ENCODE measurements at places on chromosomes 2 and 18.

GRCh38 chr18:22176420-22177326 lies 7.3 kb downstream of the GATA6 start:
- DNase-seq, result no peak

GRCh38 chr2:160408959-160409291 lies 84.7 kb downstream of the RBMS1 start:
- DNase-seq, result no peak

- no peak for DNase-seq
Observed at GRCh38 chr2:129237966-129238725, 741.3 kb upstream of the RAB6C start.

DNA sequence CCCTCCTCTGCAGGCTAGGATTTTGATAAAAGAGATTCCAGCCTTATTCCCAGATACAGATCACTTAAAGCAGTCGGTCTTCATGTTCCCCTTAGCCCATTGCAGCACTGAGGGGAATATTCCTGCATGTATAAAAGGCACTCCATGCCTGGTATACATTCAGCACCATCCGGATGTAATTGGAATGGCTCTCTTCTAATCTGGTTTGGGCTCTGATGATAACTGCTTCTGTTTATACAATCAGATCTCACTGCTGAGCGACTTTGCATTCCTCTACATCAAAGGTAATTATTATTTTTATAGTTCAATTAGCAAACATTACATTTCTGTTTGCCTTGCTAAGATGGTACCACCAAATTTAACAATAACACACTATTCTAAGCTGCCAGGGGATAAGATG lies 746.9 kb upstream of the CELF4 start:
- no peak for DNase-seq

DNA sequence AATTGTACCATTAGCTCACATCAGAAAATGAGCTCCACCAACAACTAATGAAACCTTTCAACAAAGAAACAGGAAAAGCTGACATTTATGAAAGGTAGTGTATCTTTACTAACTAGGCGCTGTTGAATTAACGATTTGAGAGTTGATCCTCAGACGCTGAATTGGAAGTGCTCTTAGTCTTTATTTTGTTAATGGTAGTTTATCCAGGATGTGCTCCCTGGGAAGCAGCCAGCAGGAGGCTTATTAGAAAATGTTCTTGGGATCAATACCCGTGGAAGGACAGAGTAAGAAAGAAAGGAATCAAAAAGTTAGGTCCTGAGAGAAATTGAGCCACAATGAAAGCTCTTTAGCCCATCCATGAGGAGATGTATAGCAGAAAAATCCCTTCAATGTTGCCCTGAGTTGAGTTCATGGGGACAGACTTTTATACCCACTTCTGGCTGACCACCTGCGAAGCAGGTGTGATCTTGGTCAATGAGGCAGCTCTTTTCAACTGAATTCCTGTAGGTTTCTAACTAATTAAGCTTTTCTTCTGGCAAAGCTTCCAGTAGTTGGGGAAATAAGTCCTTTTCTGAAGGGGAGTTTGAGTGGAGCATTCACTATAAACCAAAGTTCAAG lies 492.6 kb upstream of the REG3G start:
- DNase-seq, result no peak

GRCh38 chr18:62937065-62937464 lies 221.7 kb downstream of the PHLPP1 start:
- DNase-seq, result no peak

- DNase-seq, result no peak
Observed at GRCh38 chr2:185793532-185794345, 55.1 kb downstream of the FSIP2 start.

All from NCI-H2081 treated with DMSO at 0.1 percent for 48 hours (cell line).